Stimulated activated CD4-positive, alpha-beta T cell treated with anti-CD3 and anti-CD28 coated beads, Interleukin-12 subunit alpha, Interleukin-12 subunit beta, amount 100 ng/mL, for 48 hours (primary cell): ENCODE measurements at places on chromosomes 6 and 20.

- no peak for DNase-seq
These were observed 95.8 kb upstream of the GCM1 start for GRCh38 chr6:53244399-53244931.

DNA sequence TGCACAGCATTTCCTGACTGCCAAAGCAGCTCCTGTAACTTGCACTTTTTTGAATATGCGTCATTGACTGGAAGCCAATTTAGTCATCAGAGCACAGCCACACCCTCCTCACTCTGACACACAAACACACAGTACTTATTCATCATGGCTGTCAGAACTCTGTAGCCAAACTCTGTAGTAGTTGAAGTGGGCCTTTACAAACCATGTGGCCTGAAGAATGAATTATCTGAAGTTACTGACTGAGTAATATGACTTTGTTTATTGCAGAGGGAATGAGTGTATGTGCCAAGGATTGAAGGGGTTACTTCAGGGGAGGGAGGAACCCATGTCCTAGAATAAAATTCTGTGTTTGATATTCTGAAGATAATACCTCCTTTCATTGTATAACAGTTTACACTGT lies 102.7 kb downstream of the FIG4 start:
- no peak for DNase-seq

GRCh38 chr6:3881711-3882421 lies 32.7 kb downstream of the FAM50B start:
- DNase-seq = no peak

DNA sequence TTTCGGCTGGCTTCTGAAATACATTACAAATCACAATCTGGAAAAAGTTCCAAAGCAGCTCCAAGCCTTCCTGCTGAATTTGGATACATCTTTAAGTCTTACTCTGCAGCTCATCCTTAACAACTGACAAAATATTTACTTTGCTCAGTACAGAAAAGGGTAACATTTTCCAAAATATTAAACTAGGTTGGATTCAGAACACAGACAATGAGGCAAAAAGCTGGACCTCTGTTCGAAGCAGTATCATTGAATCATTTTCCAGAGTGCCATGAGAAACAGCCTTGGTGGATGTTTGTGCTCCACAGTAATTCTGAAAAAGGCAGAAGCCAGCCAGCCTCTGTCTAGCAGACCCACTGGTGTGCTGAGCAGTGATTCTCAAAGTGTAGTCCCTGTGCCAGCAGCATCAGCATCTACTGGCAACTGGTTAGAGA lies 162.1 kb downstream of the AIG1 start:
- DNase-seq = no peak

DNA sequence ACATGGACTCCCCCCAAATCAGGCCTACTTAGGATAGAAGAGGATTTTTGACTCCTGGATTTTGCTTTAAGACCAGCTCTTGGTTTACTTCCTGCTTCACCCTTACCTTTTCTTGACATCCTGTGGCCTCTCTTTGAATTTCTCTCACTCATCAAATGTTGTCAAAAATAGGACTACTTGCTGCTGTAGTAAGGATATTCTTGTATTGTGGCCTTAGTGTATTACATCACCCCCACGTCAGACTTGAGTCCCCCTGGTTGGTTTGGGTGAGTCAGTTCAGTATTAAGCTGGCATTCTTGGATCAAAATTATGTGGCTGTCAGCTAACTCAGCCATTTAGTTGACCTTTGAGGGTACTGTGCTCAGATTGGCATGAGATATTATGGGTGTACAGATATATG lies 1.1 kb downstream of the TPX2 start:
- DNase-seq = no peak

GRCh38 chr6:13559968-13560650 lies 14.3 kb upstream of the SIRT5 start:
- no peak for DNase-seq

DNA sequence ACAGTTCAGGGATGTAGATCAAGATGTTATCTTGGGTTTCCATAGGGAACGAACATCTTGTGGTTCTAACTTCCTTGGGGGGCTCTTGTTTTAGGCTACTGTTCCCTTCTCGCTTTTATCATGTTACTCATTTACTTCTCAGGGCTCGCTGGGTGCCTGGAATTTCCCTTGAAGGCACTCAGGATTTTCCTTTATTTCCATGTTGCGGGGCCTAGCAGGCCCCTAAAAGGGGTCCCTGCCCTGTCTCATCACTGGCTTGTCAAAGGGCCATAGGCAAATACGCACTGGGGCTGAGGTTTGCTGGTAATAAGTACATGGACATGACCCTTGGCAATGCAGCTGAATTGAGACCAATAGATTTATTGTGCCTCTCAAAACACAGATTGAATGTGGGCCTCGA lies 262.3 kb downstream of the CDH4 start:
- DNase-seq = no peak

DNA sequence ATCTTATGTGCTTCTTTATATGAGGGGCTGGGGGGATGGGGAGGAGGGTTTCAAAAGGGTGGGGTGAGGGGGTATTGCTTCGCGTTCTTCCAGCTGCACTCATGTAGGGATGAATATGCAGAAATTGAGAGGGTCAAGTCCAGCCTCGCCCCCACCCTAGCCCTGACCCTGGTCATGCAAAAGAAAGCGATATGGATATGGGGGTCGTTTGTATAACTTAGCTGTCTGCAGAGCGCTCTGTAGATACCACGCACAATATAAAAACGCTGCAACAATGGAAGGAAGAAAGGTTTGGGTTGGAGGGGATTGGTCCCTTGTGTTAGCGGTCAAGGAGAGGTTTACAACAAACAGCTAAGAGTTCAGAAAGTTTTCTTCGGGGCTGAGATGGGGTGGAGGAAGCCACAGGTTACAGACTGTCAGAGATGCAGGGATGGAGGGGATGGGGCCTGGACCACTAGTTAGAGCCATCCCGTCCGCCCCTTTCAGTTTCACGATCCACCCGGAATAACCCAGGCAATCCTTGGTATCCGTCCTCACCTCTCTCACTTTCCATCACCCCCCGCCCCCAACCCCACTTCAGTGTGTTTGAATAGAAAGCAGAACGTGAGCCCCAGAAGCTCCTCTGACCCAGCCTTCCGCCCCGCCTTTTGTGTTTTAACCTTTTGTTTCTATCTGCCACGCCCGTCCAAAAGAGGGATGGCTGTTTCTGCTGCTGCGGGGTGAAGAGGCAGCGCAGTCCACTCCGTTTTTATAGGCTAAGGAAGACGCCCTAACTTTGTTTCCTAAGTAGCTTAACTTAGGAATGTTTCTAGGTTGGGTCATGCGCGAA lies 73.5 kb downstream of the SOX4 start:
- DNase-seq = no peak

- no peak for DNase-seq
These were observed 8.4 kb upstream of the NR2E1 start for GRCh38 chr6:108157234-108157980.

GRCh38 chr6:30821862-30822784 lies 62.2 kb upstream of the DDR1 start:
- no peak for DNase-seq

GRCh38 chr6:124119596-124119995 lies 315.9 kb downstream of the NKAIN2 start:
- no peak for DNase-seq

DNA sequence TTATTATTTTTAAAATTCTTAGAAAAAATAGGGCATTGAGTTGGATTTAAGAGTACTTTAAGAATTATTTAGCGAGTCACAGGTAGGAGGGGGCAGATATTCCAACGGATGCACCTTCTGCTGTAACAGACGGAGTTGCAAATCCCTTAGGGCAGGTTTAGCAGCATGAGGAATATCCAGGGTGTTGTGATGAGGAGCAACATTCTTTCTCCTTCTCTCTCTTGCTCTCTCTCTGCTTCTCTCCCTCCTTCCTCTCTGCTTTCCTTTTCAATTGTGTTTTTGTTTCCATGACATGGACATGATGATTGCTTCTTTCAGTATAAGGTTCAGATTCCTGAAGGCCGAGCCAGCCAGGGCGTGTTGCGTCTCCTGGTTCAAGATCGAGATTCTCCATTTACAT lies 28.9 kb downstream of the CDH26 start:
- no peak for DNase-seq

GRCh38 chr6:158660333-158660754 lies 10.5 kb downstream of the SYTL3 start:
- DNase-seq = no peak

DNA sequence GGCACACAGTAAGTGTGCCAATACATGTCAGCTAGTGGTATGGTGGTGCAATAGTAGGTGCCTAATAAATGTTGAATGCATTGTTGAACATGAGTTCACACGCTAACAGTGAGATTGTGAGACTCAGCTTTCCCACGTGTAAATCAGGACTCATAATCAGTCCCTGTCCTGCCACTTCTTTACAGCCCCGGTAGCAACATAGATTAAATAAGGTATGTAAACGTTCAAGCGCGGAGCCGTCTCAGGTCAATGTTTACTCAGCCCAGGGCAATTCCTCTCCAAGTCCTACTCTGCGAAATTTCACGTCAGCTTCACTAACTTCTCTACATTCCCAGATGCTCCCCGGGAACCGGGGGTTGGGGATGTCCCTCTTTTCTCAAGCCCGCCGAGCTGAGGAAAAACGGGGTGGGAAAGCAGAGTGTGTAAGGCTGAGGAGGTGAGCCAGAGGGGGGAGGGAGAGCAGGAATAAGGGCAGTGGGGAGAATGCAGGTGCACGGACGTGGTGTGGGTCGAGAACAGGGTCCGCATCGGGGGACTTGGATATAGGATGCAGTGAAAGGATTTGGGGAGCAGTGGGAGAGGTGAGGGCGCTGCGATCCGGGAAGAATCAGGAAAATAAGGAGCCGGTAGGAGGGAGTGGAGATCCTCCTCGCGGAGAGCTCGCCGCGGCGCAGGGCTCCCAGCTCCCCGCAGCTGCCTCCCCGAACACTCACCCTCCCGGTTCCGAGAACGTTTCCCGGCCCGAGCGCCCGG lies 544 bp upstream of the TP53INP2 start:
- no peak for DNase-seq

GRCh38 chr6:11824986-11825385 lies 46.4 kb upstream of the ADTRP start:
- no peak for DNase-seq

GRCh38 chr6:14634072-14634471 lies 516.5 kb downstream of the CD83 start:
- no peak for DNase-seq

GRCh38 chr6:40573221-40573620 lies 13.9 kb downstream of the LRFN2 start:
- no peak for DNase-seq

- no peak for DNase-seq
These were observed 68.5 kb downstream of the ELOVL5 start for GRCh38 chr6:53280207-53280606.

GRCh38 chr6:31031095-31031494 lies 20.8 kb downstream of the MUC22 start:
- DNase-seq = no peak

DNA sequence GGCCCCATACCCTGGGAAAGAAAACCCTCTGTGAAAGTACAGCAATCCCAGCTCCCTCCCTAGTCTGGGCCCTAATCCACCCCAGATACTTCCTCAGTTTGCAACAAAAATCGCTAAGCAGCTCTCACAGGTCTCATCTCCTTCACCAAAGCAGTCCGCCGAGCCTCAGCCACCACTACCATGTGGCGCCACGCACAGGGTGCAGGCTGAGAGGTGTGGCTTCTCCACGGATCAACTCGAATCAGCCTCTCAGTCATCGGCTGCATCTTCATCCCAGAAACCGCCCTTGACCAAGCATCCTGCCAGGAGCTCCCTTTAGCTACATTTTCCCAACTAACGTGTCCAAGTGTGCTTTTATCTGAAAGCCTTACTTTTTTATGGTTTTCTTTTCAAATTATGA lies 50.7 kb downstream of the ANKRD60 start:
- DNase-seq = no peak

- no peak for DNase-seq
These were observed 38.6 kb upstream of the PIM1 start for GRCh38 chr6:37131104-37131959.

- no peak for DNase-seq
These were observed at the start of gene SALL4 for GRCh38 chr20:51802170-51802751. Gene SALL4 (minus strand): TSS chr20:51802521. CDS start chr20:51802408, 113 bp downstream.

DNA sequence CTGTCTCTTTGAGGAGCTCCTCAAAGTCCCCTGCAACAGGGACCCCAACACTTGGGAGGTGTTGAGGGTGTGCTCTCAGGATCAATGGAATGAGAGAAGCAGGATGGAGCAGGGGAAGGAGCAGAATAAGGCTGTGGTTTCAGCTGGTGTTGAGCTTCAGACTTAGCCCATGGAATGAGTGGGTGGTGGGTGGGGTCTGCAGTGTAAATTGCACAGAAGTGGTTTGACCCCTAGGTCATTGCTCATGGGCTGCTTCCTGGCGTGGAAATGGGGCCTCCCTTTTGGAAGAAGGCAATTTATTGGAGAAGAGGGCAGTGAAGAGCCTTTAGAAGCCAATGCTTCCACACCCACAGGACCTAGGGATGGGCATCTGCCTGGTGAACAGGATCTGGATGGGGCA lies 37.0 kb upstream of the KCNG1 start:
- DNase-seq = no peak

DNA sequence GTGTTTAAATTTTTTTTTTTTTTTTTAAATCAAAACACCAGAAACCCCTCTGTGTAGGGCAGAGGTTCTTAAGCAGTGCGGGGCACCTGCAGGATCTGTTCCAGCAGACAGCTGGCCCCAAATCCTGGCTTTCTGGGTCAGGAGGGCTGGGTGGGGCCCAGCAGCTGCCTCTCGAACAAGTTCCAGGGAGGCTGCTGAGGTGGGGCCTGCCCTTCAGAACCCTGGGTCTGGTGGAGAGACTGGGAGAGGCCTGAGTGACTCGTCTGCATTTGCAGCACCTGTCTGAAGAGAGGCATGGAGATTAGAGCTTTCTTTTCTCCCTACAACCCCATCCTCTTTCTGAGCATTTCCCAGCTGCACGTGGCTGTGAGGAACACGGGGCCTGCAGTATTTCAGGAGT lies 8.4 kb downstream of the PSMG4 start:
- DNase-seq = no peak

DNA sequence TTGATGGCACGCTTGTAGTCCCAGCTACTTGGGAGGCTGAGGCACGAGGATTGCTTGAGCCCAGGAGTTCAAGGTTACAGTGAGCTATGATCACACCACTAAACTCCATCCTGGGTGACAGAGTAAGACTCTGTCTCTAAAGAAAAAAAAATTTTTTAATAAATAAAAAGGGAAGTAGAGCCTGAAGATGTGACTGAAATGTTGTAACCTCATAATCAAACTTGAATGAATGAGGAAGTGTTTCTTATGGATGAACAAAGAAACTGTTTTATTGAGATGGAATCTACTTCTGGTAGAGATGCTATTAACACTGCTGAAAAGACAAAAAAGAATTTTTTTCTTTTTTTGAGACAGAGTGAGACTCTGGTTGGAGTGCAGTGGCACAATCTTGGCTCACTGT lies 6.7 kb downstream of the MAK start:
- DNase-seq = no peak

- no peak for DNase-seq
These were observed 87.0 kb downstream of the TXNDC5 start for GRCh38 chr6:7823552-7823951.

GRCh38 chr20:41161886-41162285 lies 24.5 kb downstream of the PLCG1 start:
- DNase-seq = no peak

DNA sequence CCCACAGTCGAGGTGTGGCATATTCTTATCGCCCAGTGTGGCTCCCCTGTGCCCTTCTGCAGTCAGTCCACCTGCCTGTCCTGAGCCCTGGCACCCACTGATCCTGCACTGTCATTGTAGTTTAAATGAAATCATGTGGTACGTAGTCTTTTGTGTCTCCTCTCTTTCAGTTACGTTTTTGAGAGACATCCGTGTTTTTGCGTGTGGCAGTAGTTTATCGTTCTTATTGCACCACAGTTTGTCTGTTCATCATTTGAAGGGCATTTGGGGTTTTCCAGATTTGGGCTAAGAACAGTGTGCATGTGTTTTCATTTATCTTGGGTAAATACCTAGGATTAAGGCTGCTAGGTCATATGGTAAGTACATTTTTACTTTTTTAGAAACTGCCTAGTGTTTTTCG lies 49.3 kb downstream of the SPATA2 start:
- no peak for DNase-seq
